OCI-M1 (cell line): ENCODE measurements at places on chromosomes 6 and 20.
A peak's percentile ranks its signal among the peaks of the same experiment; 100 is the strongest.

- DNase-seq = no peak
These were observed 292.0 kb downstream of the ALDH8A1 start for GRCh38 chr6:134657751-134658527.

GRCh38 chr20:45836841-45837240 lies 3.2 kb downstream of the SNX21 start:
- DNase-seq = peak; percentile 52

GRCh38 chr6:14468647-14469321 lies 351.2 kb downstream of the CD83 start:
- no peak for DNase-seq

DNA sequence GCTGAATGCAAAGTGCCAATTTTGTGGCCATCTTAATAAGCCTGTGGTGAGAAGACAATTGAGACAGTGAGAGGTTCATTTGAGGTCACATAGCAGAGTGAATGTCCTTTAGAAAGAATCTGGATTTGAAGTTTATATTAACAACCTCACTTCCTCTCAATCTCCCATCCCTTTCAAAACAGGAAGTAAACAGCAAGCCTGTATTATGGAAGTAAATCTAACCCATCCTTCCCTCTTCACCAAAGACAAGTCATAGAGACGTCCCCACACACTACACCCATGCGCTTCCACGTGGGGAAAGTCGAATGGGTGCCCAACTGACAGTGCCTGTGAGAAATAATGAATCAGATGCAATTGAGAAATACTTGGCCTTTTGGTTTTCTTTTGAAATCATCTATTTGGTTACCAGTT lies 28.8 kb upstream of the CCND3 start:
- DNase-seq = peak; percentile 70

DNA sequence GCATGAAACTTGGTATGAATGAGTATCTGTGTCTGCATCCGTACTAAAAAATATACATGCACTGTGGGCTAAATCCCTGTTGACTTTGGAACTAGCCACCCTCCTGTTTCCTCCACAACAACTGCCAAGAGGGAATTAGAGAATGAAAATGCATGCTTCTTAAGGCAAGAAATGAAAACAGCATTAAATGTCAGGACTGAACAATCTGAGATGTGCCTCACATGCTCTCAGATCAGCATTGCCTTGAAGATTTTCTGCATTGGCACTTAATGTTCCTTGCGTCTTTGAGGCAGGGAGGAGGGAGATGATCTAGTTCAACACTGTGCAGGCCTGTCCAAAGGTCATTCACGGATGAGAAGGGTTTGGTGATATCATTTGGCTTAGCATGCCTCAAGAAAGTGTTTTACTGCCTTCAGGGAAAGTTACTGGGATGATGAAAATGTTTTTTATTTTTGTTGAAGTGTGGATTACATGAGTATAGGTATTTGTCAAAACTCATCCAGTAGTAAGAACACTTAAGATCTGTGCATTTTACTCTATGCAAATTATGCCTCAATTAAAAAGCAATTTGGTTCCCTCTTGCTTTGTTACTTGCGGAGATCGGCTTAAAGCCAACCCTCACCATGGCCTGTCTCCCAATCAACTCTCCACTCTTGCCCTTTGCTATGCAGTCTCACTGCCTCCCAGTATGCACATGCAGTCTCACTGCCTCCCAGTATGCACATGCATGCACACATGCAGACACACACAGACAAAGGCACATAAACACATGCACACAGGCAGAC lies 47.5 kb upstream of the RIN2 start:
- DNase-seq = no peak

GRCh38 chr20:44018259-44018941 lies 103.7 kb downstream of the TOX2 start:
- DNase-seq = no peak

- DNase-seq = no peak
These were observed 13.4 kb downstream of the NAPB start for GRCh38 chr20:23407781-23408464.

DNA sequence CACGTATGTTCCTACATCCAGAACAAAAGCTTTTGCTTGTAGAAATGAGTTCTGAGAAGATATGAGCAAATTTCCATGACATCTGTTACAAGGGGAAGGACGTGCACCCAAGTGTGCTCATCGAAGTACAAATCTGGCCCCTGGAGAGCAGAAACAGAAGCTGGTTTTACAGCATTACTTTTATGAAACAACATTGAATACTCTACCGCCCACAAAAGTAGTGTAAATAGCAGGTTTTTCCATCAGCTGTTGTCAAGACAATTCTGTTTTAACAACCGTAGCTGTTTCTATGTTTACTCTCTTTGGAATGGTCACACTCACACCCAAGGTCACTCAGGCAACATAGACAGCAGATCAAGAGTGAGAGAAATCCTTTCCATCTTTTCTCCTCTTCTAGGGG lies 114.2 kb upstream of the SSTR4 start:
- DNase-seq = no peak

GRCh38 chr6:169780571-169781091 lies 29.2 kb downstream of the ERMARD start:
- DNase-seq = no peak

DNA sequence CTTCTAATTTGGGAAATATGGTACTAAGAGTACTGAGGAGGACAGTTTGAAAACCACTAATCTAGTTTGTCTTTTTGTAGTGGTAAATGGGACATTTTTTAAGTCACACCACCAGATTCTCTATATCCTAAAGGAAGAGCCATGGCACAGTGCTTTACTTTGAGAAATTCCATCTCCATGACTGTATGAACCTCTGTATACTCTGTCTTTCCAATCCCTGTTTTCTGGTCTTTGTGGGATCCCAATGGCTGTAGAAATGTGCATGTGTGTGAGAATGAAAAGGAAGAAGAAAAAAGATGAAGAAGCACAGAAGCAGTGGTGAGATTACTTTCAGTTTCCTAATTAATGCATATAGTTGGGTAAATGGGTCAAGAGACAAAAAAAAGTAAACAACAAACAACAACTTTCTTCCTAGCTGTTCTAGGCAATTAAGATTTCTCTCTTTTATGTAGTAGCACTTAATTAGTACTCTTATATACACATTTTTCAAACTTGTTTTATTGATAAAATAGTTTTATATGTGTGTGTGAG lies 141.2 kb upstream of the HCRTR2 start:
- DNase-seq = peak; percentile 49

- DNase-seq = no peak
These were observed 501.4 kb downstream of the EPM2A start for GRCh38 chr6:145233955-145234354.

- no peak for DNase-seq
These were observed 909 bp upstream of the NUDT3 start for GRCh38 chr6:34393191-34393965.

DNA sequence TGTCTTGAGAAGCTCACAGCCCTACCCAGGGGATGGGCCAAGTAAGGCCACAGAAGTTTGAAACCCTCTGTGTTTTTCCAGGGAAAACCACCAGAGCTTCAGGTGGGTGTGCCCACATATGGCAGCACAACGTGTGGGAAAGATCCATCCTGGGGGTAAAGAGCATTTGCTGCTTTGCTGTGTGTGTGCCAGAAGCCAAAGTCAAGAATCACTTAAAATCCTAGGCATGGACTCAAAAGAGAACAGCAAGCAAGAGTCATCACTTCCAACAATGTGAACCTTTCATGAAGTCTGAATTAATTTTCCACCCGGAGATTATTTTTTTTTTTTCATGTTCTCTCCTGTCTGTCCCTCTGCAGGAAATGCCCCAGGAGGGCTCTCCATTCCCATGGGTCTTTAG lies 308.2 kb upstream of the SGK1 start:
- no peak for DNase-seq

DNA sequence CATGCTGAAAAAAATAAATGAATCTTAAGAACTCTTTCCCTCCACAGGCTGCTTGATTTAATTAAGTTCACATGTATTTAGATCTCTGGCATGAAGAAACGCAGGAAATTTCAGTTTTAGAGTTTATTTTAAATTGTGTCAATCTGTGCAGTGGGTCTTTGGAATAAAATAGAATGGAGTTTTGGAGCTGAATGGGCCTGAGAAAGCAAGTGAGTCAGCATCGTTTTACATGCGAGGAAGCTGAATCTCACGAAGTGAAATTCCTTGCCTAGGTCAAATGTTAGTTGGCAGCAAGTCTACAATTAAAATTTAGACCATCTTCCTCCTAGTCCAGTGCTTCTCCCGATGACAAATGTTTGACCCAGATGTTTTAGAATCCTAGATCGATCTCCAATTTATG lies 22.4 kb downstream of the MAP7 start:
- DNase-seq = no peak

DNA sequence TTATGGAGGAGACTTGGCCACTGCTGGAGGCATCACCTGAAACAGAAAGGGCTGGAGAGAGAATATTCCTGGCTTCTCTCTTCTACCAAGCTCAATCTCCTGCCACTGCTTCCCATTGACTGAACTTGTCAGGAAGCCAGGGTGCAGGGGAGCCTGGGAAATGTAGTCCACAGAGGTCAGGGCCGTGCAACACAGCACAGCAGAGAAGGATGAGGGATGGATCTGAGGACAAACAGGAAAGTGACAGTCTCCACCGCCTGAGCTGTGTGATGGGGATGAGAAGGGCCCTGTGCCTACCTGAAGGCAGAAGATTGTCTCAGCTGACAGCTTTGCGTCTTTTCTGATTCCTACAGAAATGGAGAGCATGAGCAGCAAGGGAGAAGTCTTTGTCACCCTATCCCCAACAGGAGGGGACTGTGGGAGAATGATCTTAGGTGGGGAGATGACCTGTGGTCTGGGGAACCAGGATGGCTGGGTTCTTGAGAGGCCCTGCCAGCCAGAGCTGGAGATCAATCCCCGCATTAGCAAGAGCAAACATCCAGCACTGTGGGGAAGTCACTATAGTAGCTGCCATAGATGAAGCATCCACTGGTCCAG lies 114.2 kb downstream of the SNX5 start:
- peak; percentile 18 for DNase-seq

- DNase-seq = no peak
These were observed 157.9 kb upstream of the SNX9 start for GRCh38 chr6:157665180-157665579.

DNA sequence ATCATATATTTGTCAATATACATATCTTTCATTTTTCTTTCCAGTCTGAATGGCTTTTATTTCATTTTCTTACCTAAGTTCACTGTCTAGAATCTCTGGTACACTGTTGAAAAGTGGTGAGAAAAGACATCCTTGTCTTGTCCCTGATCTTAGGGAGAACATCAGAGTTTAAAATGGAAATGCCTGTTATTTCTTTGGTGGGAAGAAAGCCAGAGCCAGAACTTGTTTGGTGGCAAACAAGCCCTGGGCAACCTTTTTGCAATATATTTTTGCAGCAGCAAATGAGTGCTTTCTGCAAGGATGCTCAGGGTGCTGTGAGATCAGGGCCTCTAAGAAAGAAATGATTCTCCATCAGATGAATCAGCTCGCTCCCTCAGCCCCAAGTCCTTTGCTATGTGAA lies 156.6 kb downstream of the RALGAPA2 start:
- DNase-seq = no peak

DNA sequence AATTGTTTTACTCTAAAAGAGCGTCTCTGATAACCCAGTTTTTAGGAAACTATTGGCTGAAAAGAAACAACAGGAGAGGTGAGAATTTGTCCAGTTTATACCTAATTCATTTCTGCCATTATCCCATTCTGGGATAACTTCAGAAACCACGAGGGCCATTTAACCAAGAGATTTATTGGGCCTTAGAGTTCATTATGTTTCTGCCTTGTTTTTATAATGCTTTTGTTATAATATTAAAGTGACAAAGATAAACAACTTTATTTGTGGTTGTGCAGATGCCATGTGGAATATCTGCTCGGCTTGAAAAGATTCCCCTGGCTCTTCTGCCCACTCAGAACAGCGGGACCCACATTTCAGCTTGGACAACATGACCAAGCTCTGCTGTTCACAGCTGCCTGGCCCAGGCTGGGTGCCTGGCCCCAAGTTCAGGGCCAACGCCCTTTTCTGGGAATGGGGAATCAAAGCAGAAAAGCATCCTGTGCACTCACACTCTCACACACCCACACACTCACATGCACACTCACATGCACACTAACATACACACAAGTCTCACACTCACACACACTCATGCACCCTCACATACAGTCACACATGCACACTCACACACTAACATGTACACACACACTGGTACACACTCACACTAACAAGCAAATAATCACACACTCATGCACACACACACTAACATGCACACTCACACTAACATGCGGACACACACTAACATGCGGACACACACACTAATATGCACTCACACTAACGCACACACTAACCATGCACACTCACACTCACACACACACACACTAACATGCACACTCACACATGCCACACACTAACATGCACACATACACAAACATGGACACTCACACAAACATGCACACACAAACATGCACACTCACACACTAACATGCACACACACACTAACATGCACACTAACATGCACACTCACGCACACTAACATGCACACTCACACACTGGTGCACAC lies 86.7 kb upstream of the NEDD9 start:
- no peak for DNase-seq

DNA sequence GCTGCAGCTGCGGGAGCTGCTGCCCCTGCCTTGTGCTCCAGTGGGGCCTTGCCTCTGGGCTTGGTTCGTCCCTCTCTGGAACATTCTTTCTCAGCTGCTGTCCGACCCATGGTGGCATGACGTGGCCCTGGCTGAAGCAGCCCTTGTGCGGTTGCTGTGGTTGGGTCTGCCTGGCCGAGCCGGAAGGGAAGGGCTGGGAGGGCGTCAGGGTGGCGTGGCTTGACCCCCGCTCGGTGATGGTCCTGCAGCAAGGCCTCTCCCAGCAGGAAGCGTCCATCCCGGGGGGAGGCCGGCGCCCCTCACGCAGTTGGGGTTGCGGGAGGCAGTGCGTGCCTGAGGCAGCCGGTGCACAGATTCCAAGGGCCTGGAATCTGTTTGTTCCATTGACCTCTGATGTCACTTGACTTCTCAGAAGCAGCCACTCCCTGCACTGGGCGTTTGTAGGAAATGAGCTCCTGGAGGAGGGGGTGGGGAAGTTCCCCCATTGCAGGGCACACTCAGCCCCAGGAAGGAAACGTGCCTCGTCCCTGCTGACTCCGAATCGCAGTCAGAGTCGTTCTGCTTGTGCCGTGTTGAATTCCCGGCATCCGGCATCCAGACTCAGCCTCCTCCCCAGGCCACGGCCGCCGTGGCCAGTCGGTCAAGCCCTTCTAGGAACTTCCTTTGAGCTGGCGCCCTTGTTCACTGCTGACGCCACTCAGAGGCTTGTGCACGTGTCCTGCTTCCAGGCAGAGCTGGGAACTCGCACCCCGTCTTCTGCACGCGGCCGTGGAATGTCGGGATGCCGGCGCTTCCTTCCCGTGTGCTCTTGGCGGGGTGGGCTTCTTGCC lies 9.7 kb upstream of the TNFRSF6B start:
- no peak for DNase-seq

GRCh38 chr6:146312608-146313007 lies 231.0 kb upstream of the RAB32 start:
- DNase-seq = no peak
